ENCODE measurements at places on chromosomes 12 and 14.

DNA sequence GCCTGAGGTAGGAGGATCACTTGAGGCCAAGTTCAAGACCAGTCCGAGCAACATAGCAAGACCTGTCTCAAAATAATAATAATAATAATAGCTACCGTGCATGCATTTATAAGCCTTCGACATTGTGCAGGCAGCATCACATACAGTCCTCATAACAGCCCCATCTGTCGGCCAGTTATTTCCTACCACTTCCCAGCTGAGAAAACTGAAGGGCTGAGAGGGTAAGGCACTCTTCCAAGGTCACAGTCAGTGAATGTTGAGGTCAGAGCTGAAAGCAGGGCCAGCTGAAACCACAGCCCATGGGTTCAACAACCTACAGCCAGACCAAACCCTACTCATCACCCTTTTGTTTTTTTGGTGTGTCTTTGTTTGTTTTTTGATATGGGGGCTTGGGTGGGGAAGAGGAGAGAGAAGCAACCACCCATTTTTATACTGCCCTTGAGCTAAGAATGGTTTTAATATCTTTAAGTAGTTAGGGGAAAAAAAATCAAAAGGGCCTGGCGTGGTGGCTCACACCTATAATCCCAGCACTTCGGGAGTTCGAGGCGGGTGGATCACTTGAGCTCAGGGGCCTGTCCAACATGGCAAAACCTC, 16.8 kb upstream of the ITPK1 start:
- DNase-seq: peak; percentile 73

GRCh38 chr14:99231850-99232713, 39.9 kb downstream of the BCL11B start:
- DNase-seq: no peak

- DNase-seq: no peak
Measured at GRCh38 chr12:128339126-128339520, 72.2 kb downstream of the TMEM132C start.

- no peak for DNase-seq
Measured at GRCh38 chr12:118052324-118053070, 8.5 kb downstream of the WSB2 start.

DNA sequence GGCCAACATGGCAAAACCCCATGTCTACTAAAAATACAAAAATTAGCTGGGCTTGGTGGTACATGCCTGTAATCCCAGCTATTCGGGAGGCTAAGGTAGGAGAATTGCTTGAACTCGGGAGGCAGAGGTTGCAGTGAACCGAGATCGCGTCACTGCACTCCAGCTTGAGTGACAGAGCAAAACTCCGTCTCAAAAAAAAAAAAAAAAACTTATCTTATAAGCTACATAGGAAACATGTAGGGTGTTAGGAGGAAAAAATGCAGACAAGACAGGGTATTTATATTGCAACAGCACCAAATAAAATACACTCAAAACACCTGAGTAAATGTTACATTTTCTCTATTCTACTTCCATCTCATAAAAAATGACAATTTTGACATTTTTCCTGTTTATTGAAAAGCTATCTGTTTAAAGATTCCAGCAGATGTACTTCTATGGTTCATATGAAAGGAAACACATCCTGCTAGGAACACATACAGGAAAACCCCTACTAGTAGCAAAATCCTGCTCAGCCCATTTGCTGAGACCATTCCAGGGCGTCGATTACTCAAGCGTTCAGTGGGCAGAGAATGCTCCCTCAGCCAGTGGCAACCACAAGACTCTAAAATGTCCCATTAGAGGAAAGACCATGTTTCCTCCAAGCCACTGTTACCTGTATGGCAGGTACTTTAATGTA, 19.7 kb downstream of the CORO1C start:
- no peak for DNase-seq

DNA sequence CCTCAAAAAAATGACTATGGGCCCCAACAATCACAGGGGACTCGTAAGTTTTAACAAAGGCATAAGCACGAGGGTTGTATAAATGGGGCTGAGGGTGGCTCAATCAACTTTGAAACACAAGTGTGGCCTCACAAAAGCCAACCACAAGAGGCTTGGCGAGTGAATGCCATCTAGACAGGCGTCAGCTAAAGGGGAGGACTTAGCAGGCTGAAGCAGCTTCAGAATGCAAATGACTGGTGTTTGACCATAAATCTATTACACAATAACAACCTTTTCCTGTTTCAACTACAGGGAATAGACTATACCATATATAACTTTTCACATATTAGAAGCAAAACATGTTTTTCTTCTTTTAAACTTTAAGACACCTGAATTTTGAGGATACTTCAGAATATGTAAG, 777.9 kb downstream of the FSCB start:
- no peak for DNase-seq

GRCh38 chr14:32625211-32625610, 296.1 kb downstream of the AKAP6 start:
- DNase-seq: no peak

DNA sequence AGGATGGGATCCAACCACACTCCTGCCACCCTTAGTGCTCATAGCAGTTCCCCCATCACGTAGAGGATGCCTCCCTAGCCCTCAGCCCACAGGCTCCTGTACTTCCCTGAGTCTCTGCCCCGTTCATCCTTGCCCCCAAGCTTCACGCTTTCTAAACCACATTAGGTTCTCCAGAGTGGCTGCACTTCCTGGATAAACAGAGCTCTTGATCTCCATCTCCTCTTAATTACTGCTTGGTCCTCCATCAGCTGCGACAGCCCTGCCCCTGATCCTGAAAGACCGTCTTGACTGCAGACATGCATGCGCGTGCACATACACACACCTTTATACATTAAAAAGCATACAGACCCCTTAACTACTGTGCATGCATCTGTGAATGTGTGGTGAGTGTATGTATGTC, 530.0 kb downstream of the BCL11B start:
- no peak for DNase-seq

GRCh38 chr12:107914460-107914977, 140.0 kb downstream of the ASCL4 start:
- no peak for DNase-seq

- DNase-seq: no peak
Measured at GRCh38 chr14:41668356-41668755, 61.7 kb downstream of the LRFN5 start.

DNA sequence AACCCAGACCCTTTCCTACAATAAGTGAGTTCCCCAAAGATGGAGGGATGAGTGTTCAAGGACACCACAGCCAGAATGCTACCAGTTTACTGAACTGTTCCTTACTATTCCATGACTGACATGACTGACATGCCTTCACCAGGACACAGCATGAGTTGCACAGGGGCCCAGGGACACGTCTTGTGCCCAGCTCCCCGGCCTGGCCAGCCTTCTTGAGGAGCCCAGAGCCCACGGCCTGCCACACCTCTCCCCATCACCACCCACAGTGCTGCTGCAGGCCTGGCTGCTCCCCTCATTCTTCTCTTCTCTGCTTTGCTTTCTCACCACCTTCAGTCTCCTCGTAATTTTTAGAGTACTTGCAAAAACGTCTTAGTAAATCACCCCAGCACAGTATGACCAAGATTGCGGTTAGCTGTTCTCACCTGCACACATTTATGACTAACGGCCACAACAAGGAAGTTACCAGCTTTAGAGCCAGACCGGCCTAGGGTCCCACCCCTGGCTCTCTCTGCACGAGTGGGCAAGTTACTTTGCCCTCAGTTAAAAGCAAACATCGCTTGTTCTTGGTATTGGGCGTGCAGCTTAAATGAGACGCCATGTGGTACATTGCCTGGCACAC, 18.5 kb downstream of the PPP2R5E start:
- no peak for DNase-seq

Data from D721Med (cell line).